ENCODE measurements at places on chromosomes 6 and 20. TPM values are rescaled to one million over a fixed set of nuclear protein-coding genes. Genes with fewer than 3 reads are reported as not detected.
A peak's percentile ranks its signal among the peaks of the same experiment; 100 is the strongest.

DNA sequence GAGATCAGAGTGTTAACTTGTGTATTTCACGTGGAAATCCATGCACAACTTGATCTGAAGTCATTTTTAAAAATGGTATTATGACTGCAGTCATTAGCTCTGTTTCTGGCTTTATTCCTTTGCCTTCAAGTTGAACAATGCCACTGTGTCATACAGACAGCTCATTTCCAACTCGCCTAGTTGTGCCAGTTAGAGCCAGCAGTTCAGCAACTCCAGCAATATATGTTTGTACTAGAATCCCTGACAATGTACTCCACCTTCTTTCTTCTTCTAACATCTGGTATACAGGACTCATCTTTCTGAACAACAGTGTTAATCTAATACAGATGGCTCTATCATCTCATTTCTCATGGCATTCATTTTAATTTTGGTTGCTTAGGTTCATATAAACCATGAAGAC, 418.3 kb upstream of the POU3F2 start:
- no peak for DNase-seq

DNA sequence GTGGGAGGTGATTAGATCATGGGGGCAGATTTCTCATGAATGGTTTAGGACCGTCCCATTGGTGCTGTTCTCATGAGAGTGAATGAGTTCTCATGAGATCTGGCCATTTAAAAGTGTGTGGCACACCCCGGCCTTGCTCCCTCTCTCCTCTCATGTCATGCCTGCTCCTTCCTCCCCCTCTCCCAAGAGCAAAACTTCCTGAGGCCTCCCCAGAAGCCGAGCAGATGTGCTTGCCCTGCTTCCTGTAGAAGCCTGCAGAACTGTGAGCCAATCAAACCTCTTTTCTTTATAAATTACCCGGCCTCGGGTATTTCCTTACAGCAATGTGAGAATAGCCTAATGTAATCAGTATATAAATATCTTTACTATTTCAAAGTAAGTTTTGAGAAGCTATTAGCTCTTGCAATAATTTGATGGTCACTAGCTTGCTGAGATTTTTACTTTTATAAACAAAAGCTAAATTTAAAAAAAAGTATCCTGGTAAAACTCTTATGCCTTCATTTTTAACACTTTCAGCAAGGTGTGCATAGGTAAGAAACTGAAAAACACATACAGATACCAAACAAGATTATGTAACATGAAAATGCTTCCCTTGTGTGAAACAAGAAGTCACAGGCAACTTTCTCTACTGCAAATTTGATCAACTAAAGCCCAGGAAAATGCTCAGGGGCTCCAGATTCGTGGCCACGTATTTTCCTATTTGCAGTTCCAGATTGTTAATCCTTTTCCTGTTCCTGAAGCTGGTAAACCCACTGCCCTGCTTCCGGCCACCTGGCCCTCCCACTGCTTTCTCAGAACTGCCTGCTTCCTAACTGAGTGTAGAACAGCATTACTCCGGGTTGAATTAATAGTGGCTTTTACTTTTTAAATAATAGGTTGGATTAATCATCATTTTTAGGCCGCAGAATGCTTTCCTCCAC, 395.1 kb upstream of the CNR1 start:
- no peak for DNase-seq

GRCh38 chr6:90677440-90677839, 90.6 kb upstream of the MAP3K7 start:
- DNase-seq, result no peak

MUCL3 gene
- total RNA-seq, result 0.13 TPM

ACTL10 gene
- total RNA-seq, result 3.0 TPM

HAO1 gene
- not detected for total RNA-seq

DNA sequence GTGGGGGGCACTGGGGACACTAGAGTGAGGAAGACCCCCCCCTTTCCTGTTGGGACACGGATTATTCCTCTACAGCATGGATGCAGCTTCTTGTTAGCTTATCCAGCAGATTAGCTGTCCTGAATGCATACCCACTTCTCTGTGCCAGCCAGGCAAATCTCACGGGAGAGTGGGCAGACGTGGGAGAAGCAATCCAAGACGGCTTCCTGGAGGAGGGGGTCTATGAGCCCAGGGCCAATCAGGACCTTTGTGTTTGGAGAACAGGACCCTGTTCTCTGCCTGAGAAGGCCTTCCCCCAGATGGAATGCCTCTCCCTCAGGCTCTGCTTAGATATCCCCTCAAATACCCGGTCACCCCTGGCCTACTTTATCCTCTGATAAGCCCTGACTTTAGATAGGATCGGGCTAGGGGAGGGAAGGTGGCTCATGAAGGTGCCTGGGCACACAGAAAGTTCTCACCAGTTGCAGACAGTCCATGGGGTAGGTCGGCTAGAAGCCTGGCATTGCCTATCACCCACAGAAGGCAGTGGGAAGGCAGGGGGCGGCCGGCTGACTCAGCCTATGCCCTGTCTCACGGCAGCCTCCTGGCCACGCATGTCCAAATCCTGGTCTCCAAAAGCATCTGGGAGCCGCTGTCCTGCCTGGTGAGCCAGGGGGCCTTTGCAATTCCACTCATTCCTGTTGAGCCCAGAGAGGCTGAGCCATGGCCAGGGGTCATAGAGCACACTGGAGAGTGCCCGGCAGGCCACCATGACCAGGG, 34.7 kb downstream of the SUN5 start:
- peak; percentile 66 for DNase-seq

DNA sequence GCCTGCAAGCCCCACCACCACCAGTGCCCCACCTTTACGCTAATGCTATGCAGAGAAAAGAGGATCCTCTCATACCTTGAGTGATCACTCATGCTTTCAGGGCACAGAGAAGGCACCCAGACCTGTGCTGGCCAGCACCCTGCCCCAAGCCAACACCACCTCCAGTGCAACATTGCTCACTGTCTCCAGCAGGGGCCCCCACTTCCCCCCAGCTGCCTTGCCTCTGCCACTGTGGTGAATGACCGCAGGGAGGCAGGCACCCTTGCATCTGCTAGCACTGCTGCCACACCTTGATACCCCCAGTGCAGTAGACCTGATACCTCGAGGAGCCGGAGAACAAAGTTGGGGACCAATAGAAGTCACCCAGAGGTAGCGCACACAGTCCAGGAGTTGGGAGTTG, 139.2 kb upstream of the PLN start:
- DNase-seq, result peak; percentile 45

DNA sequence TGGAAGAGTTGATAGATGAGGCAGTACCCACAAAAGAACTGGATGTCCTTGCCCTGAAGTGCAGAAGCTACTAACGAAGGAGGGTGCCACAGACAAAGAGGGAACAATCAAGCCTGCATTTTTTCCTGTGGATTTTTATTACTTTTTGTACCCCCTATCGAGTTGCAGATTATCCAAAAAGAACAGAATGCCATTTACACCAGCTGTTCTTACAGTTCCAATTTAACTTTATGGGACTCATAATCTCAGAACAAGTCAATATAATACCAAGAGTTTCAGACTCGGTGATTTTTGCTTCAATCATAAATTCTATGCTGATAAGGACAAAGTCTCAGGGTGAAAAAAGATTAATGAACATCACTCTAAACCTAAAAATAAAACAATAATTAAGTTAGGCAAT, 4.0 kb upstream of the CNKSR3 start:
- DNase-seq, result no peak

GRCh38 chr6:39425346-39426072, 103.0 kb upstream of the KCNK16 start:
- no peak for DNase-seq

Data from kidney (tissue), 22 donors.